Heart right ventricle (tissue), 16 donors: ENCODE measurements at places on chromosomes 7 and 10. TPM values are rescaled to one million over a fixed set of nuclear protein-coding genes. Genes with fewer than 3 reads are reported as not detected.

GRCh38 chr7:86643561-86644281 lies at the start of gene GRM3:
Gene GRM3, plus strand, starts transcription at chr7:86643909. Its CDS starts 121,237 bp downstream, at chr7:86765146.
- DNase-seq, result peak; percentile 18

DNA sequence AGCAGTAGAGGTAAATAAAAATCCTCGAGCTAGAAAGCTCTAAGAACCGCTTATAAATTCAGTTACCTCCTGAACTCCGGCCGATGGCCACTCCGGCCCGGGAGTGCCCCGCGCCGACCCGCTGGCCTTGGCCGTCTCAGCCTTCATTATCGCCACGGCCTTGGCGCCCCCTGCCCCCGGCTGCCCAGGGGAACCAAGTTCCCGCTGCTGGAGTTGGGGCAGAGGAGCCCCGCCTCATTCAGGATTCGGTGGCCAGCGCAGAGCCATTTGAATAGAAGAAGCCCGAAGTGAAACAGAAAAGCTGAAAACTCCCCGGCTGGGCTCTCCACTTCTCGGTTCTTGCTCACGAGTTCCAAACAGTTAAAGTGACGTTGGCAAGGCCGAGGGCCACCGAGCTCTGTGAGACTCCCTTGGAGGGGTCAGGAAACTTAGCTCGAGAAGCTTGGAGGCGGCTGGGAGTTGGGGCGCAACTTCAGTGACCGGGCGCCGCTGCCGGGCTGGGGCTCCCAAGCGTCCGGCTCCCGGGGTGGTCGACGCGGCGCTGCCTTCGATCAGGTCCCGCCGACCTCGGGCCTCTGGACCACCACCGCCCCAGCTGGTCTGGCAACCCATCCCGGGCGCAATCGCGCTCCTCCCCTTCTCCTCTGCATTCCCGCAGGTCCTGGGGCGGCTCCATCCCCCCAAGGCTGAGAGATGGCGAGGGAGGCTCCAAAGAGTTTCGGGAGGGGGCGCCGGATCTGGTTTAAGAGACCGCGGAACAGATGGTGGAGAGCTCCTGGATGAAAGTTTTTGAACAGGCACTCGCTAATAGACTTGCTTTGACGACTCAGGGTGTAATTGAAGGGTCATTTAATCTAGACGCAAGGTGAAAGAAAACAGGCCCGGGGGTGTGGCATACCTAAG lies 5.8 kb upstream of the FEZF1 start:
- DNase-seq, result no peak

DNA sequence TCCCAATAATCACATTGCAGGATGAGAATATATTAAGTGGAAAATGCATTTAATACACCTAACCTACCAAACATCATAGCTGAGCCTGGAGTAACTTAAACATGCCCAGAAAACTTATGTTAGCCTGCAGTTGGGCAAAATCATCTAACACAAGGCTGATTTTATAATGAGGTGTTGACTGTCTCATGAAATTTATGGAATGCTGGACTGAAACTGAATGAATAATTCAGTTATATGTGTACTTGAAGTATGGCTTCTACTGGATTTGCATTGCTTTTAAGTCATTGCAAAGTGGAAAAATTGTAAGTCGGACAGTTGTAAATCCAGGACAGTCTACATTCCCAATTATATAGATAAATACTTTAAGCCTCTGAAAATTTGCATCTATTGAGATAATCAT lies 5.4 kb downstream of the SFTPA1 start:
- DNase-seq, result no peak

- DNase-seq, result no peak
These were observed 26.7 kb upstream of the FGFR2 start for GRCh38 chr10:121624836-121625486.

GRCh38 chr10:66719483-66719882 lies 206.4 kb upstream of the LRRTM3 start:
- no peak for DNase-seq

DNA sequence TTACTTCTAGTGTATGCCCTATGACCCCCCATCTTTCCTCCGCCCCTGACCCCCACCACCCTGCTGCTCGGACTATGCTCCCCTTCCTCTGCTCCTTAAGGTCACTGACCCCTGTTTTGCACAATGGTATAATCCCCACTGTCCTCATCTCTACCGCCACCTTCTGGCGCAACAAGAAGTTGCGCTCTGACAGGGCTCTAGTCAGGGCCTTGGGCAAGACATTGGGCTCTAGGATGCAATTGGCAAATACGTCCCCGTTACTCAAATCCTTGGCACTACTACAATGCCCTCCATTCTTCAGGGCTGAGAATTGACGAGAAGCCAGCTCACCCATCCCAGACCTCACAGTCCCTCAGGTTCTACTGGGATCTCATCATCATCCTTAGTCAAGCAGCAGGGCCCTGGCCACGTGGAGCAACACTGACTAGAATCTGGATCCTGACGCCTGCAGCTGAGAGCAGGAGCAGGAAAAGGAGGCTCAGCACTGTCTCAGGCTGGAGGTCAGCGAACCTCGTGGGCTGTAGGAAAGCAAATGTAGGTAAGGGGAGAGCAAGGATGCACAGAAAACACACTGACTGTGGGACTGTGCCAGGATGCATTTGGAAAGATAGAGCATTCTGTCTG lies 10.6 kb downstream of the LRIT2 start:
- DNase-seq, result no peak

- DNase-seq, result no peak
These were observed 322.3 kb downstream of the ZNF716 start for GRCh38 chr7:57772126-57772924.

GRCh38 chr7:120829487-120829886 lies 28.5 kb downstream of the TSPAN12 start:
- DNase-seq, result no peak

DNA sequence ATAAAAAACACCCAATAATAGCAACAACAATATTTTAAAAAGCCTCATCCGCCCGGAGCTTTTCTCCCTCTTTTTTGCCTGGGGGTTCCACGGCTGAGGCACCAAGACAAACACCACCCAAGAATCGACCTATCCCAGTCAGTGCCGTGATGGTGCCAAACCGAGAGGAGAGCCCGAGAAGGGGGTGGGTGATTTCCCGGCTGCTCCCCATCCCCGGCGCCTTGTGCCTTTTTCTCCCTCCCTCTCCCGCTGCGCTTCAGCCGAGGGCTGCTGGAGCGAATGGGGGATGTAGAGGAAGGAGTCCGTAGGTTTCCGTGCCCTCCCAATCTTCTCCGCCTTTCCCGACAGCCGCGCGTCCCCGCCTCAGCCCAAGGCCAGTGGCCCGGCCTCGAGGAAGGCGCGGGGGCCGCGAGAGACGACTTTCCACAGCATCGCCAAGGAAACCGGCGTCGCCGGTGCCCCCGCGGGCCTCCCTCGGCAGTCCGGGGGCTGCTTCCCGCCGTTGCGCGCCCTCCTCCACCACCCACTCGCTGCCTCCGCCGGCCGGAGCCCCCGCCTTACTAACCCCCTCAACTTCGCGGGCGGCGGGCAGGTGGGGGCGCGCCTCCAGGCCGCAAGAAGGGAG lies 1.3 kb downstream of the EGR2 start:
- DNase-seq, result no peak

The MYOZ1 gene
- total RNA-seq, result 1.2 TPM

The TFR2 gene
- total RNA-seq, result not detected

The AGR2 gene
- total RNA-seq, result not detected

The OR2A42 gene
- total RNA-seq, result not detected

The SFRP4 gene
- total RNA-seq, result 3.3 TPM
